GM04504 (cell line): ENCODE measurements at places on chromosomes 7 and 10.

- no peak for DNase-seq
Measured at GRCh38 chr7:128872394-128872824, 9.8 kb downstream of the ATP6V1F start.

- peak; percentile 90 for DNase-seq
Measured at GRCh38 chr10:117541405-117541908, 1.1 kb upstream of the EMX2 start.

DNA sequence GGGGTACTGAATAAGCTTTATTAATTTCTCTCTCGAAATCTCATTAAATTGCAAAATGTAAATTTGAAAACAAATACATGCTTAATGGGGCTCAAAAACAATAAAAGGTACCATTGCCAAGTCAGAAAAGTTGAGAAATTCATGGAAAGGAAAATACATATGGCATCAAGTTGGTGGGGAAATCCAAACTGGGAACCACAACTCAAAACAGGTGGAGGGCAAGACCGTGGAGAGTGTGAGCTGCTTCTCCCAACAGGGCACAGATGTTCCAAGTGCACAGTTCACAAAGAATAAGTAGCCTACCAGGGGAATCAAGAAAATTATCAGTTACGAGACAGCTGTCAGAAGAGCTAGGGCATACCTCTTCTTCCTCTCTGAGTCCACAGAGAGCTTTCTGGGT, 26.6 kb downstream of the MKX start:
- no peak for DNase-seq

- no peak for DNase-seq
Measured at GRCh38 chr10:49617121-49618020, 3.5 kb downstream of the CHAT start.

GRCh38 chr7:87837597-87837996, 38.6 kb downstream of the SLC25A40 start:
- no peak for DNase-seq

- DNase-seq: no peak
Measured at GRCh38 chr10:8487346-8487745, 432.9 kb downstream of the GATA3 start.

DNA sequence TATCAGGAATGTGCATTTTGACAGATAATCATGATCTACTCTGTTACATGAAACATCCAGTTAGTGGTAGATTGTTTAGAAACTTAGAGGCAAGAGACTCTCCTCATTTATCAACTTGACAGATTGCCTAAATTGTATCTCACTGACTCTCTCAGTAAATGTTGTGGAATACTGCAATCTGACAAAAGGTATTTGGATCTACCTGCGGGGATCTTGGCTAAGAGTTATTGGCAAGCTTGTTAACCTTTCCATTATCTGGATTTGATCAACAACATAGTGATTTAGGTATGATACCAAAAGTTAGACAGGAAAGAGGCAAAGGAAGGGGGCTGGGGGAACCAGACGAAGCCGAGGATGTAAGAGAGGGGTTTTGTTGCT, 2.0 kb downstream of the VSTM2A start:
- no peak for DNase-seq

- no peak for DNase-seq
Measured at GRCh38 chr10:94439275-94439861, 37.0 kb downstream of the TBC1D12 start.

GRCh38 chr7:157678501-157678900, 341.7 kb downstream of the DNAJB6 start:
- no peak for DNase-seq

DNA sequence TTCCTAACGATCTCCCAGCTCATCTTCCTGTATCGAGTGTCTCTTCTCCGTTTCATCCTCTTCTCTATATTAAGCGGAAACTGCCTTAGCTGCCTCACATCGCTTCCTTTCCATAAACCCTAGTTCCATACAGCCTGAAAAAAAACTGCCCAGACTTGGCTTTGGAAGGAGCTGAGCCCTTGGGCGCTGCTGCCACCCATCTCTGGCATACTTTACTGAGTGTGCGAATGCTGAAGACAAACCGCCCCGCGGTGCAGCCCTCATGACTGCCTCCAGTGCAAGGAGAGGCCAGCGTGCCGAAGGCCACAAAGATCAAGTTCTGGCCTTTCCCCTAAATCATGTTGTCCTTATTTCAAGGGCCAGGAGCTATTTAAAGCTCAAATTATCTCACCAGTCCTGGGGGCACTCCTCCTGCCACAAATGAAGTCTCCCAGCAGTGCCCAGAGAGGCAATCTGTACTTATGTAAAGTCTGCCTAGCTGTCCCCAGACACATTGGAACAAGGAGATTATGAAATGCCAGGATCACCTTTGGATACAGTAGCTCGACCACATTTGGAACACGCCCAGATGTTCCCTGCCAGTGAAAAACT, 25.2 kb downstream of the YWHAG start:
- DNase-seq: no peak

- no peak for DNase-seq
Measured at GRCh38 chr10:125192620-125193019, 32.3 kb upstream of the CTBP2 start.

DNA sequence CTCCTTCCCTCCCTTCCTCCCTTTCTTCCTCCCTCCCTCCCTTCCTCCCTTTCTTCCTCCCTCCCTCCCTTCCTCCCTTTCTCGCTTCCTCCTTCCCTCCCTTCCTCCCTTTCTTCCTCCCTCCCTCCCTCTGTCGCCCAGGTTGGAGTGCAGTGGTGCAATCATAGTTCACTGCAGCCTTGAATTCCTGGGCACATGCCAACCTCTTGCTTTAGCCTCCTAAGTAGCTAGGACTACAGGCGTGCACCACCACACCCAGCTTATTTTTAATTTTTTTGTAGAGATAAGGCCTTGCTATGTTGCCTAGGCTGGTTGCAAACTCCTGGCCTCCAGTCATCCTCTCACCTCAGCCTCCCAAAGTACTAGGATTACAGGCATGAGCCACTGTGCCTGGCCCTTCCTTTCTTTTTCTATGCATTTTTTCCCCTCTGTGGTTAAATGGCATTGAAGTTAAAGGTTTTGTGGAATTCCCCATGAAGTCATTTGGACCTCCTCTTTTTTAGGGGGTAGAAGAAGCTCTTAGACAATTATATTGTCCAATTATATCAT, 9.6 kb downstream of the KLHDC10 start:
- no peak for DNase-seq

DNA sequence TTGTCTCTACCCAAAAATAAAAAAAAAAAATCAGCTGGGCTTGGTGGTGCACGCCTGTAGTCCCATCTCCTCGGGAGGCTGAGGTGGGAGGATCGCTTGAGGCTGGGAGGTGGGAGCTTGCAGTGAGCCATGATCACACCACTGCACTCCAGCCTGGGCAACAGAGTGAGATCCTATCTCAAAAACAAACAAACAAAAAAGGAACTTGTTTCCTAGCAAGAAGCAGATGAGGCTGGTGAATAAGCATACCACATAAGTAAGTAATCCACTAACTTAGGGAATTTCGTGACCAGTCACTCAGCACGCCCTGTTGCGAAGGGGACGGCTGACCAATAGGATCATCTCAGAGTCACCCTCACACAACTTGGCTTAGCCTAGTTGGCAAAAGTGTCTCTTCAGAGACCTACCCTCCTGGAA, 64.6 kb downstream of the CUX1 start:
- peak; percentile 99 for DNase-seq

- DNase-seq: no peak
Measured at GRCh38 chr7:4072161-4072925, 609.8 kb upstream of the FOXK1 start.

DNA sequence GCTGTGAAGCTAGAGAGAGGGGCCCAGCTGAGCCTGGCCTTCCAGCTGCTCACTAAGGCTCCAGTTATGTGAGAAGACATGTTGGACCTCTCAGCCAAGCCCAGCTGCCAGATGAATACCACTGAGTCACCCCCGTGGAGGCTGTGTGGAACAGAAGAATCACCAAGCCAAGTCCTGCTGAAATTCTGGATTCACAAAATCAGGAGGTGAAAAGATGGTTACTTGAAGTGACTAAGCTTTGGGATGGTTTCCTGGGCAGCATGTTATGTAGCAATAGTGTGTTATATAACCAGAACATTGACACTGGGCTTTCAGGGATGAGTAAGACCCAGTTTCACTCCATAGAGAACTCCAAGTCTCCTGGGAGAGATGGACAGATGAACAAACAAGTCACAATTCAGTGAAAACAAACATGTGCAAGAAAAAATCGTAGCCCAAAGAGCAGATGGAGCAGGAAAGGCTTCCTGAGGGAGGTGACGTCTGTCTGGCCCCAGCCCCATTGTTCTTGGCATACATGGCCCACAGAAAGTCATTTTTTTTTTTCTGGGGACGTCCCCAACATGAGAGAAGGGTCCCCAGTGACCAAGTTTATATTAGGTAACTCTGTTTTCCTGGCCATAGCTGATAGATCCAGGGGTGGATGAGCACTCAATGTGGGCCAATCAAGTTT, 64.1 kb upstream of the PDZD8 start:
- peak; percentile 98 for DNase-seq

- no peak for DNase-seq
Measured at GRCh38 chr10:61752111-61753011, 89.6 kb downstream of the CABCOCO1 start.

DNA sequence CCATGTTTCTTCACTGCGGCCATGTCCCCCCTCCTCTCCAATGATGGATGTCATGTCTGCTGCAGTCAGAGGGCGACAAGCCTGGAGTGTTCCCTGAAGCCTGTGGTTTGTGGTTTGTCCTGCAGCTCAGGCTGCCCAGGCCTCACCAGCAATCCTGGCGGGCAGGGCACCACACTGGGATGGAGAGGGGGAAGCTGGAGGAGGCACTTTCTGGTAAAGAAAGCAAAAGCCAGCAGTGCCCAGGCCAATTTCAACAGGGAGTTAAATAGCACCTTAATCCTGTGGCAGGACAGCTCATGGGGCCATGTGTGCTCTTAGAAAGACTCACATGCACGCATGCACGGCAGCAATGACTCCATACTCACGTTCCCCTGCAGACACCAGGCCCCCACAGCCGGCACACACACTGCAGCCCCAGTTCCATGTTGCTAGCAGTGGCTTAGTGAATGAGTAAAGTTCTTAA, 158.3 kb downstream of the EGFR start:
- no peak for DNase-seq

GRCh38 chr7:24756545-24757352, 515 bp downstream of the GSDME start:
- DNase-seq: no peak

DNA sequence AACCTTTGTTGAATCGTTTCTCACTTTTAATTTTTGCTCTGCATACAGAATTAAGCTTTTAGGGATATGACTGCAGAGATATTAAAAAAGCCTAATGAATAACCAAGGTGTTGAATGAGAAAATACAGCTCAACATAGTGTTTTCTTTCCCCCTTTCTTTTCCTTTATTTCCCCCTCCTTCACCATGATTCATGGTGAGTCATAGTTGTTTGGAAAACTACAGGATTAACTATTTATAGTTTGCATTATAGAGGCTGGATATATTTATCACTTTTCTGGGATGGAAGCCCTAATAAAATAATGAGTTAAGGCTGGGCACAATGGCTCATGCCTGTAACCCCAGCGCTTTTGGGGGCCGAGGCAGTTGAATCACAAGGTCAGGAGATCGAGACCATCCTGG, 115.0 kb downstream of the DNAJB9 start:
- no peak for DNase-seq

DNA sequence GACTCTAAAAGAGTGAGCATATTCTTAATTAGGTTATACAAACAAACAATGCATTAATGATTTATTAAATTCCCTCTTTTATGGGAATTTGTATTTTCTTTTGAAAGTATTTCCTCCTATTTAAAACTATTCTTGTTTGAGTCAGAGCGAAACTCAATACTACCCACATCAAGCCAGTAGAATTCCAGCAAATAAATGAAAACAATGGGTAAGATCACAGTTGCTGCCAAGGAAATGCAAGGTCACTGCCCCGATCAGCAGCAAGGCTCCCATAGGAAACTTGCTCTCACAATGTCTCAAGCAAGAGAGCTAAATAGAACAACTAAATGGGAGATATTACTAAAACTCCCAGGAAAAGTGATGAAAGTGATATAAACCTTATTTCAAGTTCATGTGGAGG, 206.3 kb downstream of the THSD7A start:
- no peak for DNase-seq

DNA sequence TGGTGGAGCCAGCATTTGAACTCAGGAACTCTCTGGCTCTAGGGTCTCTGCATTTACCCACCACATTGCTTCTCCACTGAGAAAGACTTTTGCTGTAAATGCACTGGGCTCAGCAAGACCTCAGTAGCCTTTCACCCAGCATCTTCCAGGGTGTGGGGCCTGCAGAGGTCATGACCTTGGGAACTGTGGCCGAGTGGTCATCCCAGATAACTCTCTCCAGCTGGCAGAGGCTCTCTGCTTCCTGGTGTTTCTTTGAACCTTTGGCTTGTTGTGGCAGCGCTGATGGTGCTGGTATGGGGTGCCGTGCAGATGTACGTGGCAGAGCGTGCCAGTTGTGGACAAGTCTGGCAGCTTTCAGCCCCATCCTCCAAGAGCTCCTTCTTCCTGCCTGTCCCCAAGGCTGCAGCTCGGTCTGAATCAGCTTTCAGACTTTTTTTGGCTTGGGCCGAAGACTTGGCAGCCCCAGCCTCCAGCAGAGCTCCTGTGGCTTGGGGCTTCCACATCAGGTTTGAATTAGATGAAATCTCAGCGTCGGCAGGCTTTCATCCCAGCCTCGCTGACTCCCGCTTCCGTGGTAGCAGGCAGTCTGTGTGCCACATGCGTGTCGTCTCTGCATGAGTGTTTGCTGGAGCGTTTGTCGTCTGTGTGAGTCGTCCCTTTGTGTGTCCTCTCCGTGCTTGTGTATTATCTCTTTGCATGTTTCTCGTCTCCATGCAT, 21.5 kb downstream of the ADAMTS14 start:
- peak; percentile 94 for DNase-seq

GRCh38 chr7:154879629-154880028, 123.3 kb downstream of the PAXIP1 start:
- DNase-seq: no peak
